ENCODE measurements at places on chromosomes 7 and 10. TPM values are rescaled to one million over a fixed set of nuclear protein-coding genes. Genes with fewer than 3 reads are reported as not detected.
A peak's percentile ranks its signal among the peaks of the same experiment; 100 is the strongest.

- DNase-seq: no peak
Observed at GRCh38 chr7:139481364-139481763, 2.1 kb downstream of the KLRG2 start.

GRCh38 chr7:110623436-110623835 is 467.5 kb upstream of the LRRN3 start:
- DNase-seq: no peak

DNA sequence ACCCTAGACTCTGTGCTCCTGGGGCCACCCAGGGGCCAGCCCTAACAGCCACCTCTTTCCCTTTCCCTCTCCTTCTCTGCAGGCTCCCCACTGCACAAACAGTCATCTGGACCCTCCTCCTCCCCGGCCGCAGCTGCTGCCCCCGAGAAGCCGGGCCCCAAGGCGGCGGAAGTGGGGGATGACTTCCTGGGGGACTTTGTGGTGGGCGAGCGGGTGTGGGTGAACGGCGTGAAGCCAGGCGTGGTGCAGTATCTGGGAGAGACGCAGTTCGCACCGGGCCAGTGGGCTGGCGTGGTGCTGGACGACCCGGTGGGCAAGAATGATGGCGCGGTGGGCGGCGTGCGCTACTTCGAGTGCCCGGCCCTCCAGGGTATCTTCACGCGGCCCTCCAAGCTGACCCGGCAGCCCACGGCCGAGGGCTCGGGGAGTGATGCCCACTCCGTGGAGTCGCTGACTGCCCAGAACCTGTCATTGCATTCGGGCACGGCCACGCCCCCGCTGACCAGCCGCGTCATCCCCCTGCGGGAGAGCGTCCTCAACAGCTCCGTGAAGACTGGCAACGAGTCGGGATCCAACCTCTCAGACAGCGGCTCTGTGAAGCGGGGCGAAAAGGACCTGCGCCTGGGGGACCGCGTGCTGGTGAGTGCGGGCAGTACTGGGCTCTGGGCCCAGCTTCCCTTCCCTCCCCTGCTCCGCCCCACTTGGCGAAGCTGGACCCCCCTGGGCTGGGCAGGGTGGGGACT is 49.3 kb downstream of the CLIP2 start:
- DNase-seq: peak; percentile 81

- DNase-seq: no peak
Observed at GRCh38 chr10:93412801-93413200, 69.3 kb downstream of the MYOF start.

The OR2A12 gene
- not detected for total RNA-seq

- DNase-seq: no peak
Observed at GRCh38 chr10:11950325-11951018, 92.1 kb downstream of the UPF2 start.

DNA sequence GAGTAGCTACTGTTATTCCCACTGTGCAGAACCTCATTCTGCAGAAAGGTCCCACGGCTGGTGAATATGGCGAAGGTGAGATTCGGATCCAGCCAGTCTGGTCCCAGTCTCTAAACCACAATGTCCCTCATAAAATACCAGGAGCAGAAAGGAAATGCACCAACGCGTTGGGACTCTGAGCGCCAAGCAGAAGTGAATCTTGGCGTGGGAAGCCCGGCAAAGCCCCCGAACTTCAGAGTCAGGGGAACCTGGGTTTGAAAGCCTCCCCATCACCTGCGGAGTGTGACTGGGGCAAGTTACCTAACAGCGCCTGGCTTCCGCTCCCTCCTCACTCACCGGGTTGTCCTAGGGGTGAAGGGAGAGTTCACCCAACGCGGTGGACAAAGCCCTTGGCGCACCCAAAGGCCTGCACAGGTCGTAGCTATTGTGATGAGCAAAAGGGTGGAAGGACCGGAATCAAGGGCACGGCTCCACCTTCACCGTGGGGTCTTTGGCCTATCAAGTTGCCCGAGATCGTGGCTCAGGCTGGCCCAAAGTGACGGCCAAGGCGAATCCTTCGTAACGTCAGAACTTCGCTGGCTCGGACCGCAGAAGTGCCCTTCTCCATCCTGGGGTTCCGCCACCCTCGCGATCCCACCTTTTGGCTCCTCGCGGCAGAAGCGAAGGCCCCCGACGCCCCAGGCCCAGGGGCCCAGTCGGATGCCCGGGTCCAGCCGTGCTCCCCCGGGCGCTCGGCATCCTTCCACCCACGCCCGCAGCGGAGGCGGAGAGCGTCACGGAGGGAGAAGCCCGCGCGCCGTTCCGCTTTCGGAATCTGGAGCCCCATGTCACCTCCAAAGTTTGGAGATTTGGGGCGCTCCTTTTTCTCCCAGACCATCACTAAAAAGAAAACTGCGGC is 811 bp downstream of the RGS10 start:
- DNase-seq: no peak

GRCh38 chr7:27611059-27611458 is 51.6 kb downstream of the HIBADH start:
- peak; percentile 57 for DNase-seq

The PAPOLB gene
- total RNA-seq: 0.46 TPM

The ZNF775 gene
- 6.5 TPM for total RNA-seq

DNA sequence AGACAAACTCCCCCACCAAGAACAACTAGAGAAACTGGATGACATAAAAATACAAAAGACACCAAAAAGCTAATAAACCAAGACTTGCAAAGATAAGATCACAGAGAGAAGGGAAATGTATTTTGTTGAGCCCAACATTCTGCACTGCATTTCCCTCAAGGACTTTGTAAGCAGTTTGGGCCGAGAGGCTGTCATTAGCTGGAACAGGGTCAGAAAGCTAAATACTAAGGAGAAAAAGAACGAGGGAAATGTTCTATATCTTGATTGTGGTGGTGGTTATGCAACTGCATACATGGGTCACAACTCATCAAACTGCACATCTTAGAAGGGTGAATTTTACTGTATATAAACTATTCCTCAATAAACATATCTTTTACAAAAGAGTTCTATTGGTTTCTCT is 315.0 kb downstream of the IPMK start:
- no peak for DNase-seq

The ZNF394 gene
- total RNA-seq: 33.6 TPM

Measured in upper lobe of left lung (tissue), 6 donors.